ENCODE measurements at places on chromosomes 7 and 10. TPM values are rescaled to one million over a fixed set of nuclear protein-coding genes. Genes with fewer than 3 reads are reported as not detected.

PIK3CG gene
- polyA plus RNA-seq, result not detected

CYP17A1 gene
- not detected for polyA plus RNA-seq

C7orf33 gene
- polyA plus RNA-seq, result not detected

IGFBP1 gene
- 0.34 TPM for polyA plus RNA-seq

LOXL4 gene
- 320 TPM for polyA plus RNA-seq

TEX36 gene
- 0.35 TPM for polyA plus RNA-seq

SYT15B gene
- 1.8 TPM for polyA plus RNA-seq

CH25H gene
- polyA plus RNA-seq, result 18.0 TPM

NDUFA5 gene
- 110 TPM for polyA plus RNA-seq

NACAD gene
- polyA plus RNA-seq, result 0.93 TPM

SERPINE1 gene
- 1,537 TPM for polyA plus RNA-seq

ZNF488 gene
- not detected for polyA plus RNA-seq

WDR11 gene
- polyA plus RNA-seq, result 26.7 TPM

LIPJ gene
- 0.18 TPM for polyA plus RNA-seq

All from GM23248 (cell line).